CD4-positive, alpha-beta T cell (primary cell): ENCODE measurements at places on chromosomes 13 and 19.

DNA sequence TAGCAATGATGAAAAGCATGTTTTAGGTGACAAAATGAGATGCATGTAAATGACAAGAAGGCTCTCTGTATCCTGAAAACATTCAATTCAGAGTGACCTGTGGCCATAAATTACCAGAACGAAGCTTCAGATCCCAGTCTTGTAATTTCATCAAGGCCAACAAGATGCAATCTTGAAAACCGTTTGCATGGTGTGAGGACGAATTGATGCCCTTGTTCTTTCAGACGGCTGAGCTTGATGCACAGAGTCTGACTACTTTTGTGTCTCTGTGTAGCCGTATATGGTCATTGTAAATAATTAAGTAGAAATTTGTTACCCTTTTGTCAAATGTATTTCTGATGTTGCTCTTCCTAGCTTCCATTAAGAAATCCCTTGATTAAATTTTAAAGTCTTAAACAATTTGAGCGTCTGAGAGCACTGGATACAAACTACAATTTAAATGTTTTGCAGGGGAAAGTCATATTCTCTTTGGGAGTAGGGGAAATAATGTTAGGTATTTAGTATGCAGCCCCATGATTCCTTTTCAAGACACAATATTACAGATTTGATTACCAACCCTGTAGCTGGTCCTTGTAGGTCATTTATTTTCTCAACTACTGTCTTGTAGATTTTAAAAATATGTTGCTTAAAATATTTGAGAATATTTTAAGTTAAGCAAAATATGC, 125.8 kb upstream of the PCDH9 start:
- no peak overlapping the region for H3K27ac ChIP-seq
- H3K27me3 ChIP-seq: no peaks in the 10 kb centered on the region
- DNase-seq: no peak
- no peaks in the 10 kb centered on the region for H3K4me1 ChIP-seq

GRCh38 chr13:56865416-56865815, 275.3 kb upstream of the PRR20A start:
- H3K36me3 ChIP-seq: no peaks in the 10 kb centered on the region
- DNase-seq: no peak
- H3K27me3 ChIP-seq: no peaks in the 10 kb centered on the region
- no peak overlapping the region for H3K4me3 ChIP-seq

- DNase-seq: no peak
- no peak within 1 kb of the TSS for H3K27ac ChIP-seq
- no peak within 1 kb of the TSS for H3K4me3 ChIP-seq
- H3K27me3 ChIP-seq: no peaks in the 10 kb centered on the region
- H3K36me3 ChIP-seq: peaks cover 17% of the 10 kb centered on the region
- no peaks in the 10 kb centered on the region for H3K4me1 ChIP-seq
Measured at GRCh38 chr13:113452942-113453901, at the start of gene ADPRHL1. ADPRHL1 (minus strand) TSS chr13:113453488; CDS start chr13:113453437, 51 bp downstream.

- DNase-seq: no peak
- H3K4me1 ChIP-seq: no peaks in the 10 kb centered on the region
- no peaks in the 10 kb centered on the region for H3K27me3 ChIP-seq
Measured at GRCh38 chr19:14943601-14944000, 2.3 kb downstream of the OR7C2 start.

GRCh38 chr19:10690341-10690781, 10.9 kb upstream of the QTRT1 start:
- H3K4me3 ChIP-seq: no peak overlapping the region
- no peaks in the 10 kb centered on the region for H3K27me3 ChIP-seq
- peaks cover 69% of the 10 kb centered on the region for H3K36me3 ChIP-seq
- no peak for DNase-seq
- H3K27ac ChIP-seq: no peak overlapping the region

- peaks cover 17% of the 10 kb centered on the region for H3K4me1 ChIP-seq
- no peak for DNase-seq
- H3K27me3 ChIP-seq: no peaks in the 10 kb centered on the region
- no peak overlapping the region for H3K27ac ChIP-seq
- no peak overlapping the region for H3K4me3 ChIP-seq
Measured at GRCh38 chr13:40514802-40515201, 151.6 kb downstream of the FOXO1 start.

- peaks cover 79% of the 10 kb centered on the region for H3K36me3 ChIP-seq
- H3K4me1 ChIP-seq: peaks cover 34% of the 10 kb centered on the region
- DNase-seq: no peak
- no peaks in the 10 kb centered on the region for H3K27me3 ChIP-seq
- H3K4me3 ChIP-seq: no peak overlapping the region
- H3K27ac ChIP-seq: no peak overlapping the region
Measured at GRCh38 chr13:114074671-114075315, 57.6 kb downstream of the RASA3 start.

DNA sequence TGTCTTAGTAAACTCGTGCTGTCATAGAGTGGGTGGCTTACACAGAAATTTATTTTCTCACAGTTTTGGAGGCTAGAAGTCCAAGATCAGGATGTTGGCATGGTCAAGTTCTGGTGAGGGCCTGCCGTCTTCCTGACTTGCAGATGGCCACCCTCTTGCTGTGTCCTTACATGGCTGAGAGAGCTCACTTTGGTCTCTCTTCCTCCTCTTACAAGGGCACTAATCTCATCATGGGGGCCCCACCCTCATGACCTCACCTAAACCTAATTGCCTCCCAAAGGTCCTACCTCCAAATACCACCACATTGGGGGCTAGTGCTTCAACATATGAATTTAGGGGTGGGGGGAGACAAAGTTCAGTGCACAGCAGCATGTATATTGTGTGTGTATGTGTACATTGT, 14.3 kb upstream of the GPR18 start:
- peaks cover 25% of the 10 kb centered on the region for H3K36me3 ChIP-seq
- no peak overlapping the region for H3K4me3 ChIP-seq
- H3K4me1 ChIP-seq: peaks cover 47% of the 10 kb centered on the region
- no peak overlapping the region for H3K27ac ChIP-seq
- DNase-seq: no peak

GRCh38 chr13:90710164-90710759, 637.2 kb upstream of the MIR17HG start:
- no peaks in the 10 kb centered on the region for H3K27me3 ChIP-seq
- no peaks in the 10 kb centered on the region for H3K36me3 ChIP-seq

GRCh38 chr19:52669586-52669985, 31.4 kb upstream of the ZNF83 start:
- peaks cover 5% of the 10 kb centered on the region for H3K4me1 ChIP-seq
- H3K27me3 ChIP-seq: no peaks in the 10 kb centered on the region
- no peak overlapping the region for H3K27ac ChIP-seq
- DNase-seq: no peak
